Suppressor macrophage (primary cell): ENCODE measurements at places on chromosomes 3 and 15.

- DNase-seq = no peak
Measured at GRCh38 chr15:65666257-65666656, 44.5 kb downstream of the SLC24A1 start.

- DNase-seq = peak; percentile 3
Measured at GRCh38 chr15:79408041-79408440, 24.1 kb upstream of the MINAR1 start.

DNA sequence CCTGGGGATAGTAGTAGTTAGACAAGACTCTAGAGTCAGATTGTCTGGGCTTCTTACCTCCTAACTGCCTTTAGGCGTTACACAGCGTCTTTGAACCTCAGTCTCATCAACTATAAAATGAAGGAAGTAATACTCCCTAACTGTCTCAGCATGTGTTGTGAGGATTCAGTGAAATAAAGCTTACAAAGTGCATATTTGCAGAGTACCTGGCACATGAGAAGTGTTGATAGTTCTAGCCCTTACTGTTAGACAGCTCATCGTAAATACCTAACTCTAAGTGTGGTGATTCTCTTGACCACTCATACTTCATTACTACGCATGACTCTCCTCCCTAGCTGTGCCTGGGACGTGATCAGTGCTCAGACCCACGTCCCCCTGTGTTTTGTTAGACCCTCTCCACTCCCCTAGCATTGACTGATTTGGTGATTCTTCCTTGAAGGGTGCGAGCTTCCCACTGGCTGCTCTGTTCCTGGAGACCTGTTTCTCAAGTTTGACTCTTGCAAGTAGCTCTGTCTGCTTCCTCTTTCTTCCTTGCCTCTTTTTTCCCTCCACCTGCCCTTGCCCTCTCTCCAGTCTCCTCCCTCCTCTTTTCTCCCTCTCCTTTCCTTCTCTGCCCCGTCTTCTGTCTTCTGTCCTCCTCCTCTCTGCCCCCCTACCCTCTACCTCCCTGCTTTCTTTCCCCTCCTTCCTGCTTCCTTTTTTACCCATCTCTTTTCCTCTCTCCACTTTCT lies 124.2 kb downstream of the SLC25A26 start:
- DNase-seq = no peak

GRCh38 chr15:92159906-92160841 lies 233.5 kb upstream of the ST8SIA2 start:
- no peak for DNase-seq

DNA sequence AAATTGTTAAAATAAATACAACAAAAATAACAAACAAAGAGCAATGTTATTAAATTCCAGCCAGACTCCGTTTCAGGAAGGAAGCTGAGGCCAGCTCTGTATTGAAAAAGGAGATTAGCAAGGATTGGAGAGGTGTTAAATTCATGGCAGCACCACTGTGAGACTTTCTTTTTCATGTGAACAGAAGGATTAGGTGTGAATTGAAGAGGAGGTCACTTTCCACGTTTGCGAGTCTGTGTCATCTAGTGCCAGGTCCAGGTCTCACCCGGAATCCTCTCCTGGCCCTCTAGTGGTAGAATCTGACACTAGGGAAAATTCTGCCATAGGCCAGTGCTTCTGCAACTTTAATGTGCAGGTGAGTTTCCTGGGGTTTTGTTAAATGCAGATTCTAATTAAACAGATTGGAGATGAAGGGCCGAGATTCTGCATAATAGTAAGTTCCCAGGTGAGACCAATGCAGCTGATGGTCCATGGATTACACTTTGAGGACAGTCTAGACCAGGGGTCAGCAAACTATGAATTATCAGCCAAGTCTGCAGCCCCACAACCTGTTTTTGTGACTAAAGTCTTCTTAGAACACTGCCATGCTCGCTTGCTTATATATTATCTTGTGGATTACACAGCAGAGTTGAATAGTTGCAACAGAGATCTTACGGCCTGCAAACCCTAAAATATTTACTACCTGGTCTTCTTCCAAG lies 9.2 kb upstream of the SLC6A1 start:
- peak; percentile 54 for DNase-seq

DNA sequence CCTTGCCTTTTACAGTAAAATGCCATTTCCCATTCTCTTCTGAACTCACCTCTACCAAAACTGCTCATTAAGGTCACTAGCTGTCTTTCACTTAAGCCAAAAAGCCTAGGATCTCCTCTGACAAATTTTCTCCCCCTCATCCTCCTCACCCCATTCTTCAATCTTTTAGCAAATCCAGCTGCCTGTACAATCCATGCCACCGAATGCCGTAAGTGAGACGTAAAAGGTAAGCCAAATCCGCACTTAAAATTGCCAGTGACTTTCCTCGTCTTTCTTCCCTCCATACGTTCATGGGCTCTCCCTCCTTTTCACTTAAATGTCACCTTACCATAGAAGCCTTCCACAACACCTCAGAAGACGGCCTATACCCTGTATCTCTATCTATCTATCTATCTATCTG lies 13.8 kb downstream of the PSMD6 start:
- DNase-seq = no peak

- DNase-seq = no peak
Measured at GRCh38 chr3:168249205-168249549, 153.5 kb upstream of the GOLIM4 start.

GRCh38 chr3:13860001-13860400 lies 19.9 kb downstream of the WNT7A start:
- no peak for DNase-seq

DNA sequence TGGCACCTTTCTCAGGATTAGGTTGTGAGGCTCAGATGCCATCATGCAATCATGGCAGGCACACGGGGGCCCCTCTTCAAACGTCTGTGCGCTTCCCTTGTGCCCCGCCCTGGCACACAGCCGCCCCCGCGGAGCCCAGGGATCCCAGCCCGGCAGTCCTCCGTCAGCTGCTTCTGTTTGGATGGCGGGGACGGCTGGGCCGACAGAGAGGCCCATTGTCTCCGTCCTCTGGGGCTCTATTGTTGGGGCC lies 849 bp upstream of the HDAC11 start:
- DNase-seq = peak; percentile 85

DNA sequence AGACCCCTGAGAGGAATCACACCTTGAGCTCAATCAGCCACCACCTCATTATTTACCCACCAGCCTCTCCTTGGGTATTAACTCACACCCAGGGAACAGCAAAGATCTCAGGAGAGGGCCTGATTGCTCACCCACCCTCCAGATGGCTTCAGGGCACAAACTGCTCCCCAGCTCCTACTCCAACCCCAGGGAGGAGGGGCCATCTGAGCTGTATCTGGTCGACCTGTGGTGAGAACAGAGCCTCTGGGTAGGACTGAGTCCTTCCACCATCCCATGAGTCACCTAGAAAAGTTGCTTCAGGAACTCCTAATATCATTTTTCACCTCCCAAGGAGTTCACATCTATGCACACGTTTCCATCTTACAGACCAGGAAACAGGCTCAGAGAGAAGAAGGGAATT lies 44.8 kb upstream of the HES1 start:
- DNase-seq = no peak

DNA sequence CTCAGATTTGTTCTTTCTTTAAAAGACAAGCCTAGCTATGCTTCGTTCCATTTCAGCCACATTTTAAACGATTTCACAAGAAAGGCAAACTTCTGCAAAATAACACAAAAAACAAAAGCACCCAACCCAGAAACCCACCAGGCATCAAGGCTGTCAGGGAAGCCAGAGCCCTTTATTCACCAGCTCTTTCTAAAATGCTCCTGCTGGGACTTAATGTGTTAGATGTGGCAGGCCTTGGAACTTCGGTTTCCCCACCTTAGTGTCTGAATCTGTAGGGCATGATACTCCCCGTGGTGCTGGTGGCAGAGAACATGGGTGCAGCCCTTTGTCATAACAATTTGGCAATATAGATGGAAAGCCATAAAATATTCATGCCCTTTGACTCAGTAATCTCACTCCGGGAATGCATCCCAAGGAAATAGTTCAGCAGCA lies 56.8 kb upstream of the LCTL start:
- peak; percentile 34 for DNase-seq

GRCh38 chr15:41429003-41429890 lies 12.4 kb downstream of the RTF1 start:
- DNase-seq = no peak

GRCh38 chr3:71857956-71858355 lies 73.0 kb upstream of the PROK2 start:
- DNase-seq = peak; percentile 79

DNA sequence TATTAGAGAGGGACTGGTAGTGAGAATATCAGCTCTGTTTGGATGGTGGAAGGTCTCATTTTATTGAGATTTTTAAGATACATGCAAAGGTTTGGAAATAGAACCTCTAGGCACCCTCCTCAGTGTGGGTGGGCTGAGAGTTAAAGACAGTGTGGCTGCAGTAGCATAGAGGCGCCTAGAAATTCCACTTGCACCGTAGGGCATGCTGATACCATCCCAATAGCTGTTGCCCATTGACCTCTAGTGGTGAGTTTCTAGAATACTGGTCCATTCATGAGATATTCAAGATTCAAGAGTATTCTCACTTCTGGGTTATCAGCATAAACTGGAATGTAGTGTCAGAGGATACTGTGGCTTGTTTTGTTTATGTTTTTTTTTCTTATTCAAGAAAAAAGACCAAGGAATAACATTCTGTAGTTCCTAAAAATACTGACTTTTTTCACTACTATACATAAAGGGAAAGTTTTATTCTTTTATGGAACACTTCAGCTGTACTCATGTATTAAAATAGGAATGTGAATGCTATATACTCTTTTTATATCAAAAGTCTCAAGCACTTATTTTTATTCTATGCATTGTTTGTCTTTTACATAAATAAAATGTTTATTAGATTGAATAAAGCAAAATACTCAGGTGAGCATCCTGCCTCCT lies 87.2 kb downstream of the TGFBR2 start:
- DNase-seq = peak; percentile 55

- DNase-seq = no peak
Measured at GRCh38 chr3:27431116-27431515, 53.1 kb downstream of the SLC4A7 start.

DNA sequence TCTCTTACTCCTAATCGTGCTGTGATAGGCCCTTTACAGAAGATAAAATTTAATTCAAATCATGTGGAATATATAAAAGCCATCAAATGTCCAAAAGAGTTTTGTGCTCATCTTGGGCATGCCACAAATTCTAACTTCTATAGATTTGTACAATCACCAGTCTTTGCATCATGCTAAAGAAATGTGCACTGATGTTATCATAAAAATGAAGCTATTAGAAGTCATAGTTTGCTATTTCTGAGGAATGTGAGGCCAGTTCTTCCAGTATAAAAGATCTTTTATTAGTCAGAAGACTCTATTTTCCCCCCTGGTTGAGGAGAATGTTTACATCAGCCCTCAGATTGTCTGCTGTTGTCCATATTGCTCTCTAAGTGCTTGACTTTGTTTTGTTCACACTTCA lies 2.1 kb upstream of the ANXA2 start:
- DNase-seq = no peak

DNA sequence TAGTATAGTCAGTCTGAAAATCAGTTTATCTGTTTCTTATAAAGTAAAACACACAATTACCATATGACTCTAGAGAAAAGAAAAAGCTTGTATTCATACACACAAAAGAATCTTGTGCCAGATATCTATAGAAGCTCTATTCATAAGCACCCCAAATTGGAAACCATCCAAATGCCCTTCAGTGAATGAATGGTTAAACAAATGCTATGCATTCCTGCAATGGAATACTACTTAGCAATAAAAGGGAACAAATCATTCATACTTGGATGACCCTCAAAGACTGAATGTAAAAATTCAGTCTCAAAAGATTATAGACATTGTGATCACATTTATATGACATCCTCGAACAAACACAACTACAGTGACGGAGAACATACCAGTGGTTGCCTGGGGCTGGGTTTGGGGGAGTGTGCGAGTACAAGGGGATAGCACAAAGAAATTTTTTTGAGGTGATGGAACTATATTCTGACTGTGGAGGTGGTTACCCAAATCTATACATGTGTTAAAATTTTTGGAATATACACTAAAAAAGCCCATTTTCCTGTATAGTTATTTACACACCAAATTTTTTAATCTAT lies 680.6 kb downstream of the NTRK3 start:
- no peak for DNase-seq

GRCh38 chr3:8824238-8824637 lies 54.8 kb upstream of the OXTR start:
- DNase-seq = no peak

DNA sequence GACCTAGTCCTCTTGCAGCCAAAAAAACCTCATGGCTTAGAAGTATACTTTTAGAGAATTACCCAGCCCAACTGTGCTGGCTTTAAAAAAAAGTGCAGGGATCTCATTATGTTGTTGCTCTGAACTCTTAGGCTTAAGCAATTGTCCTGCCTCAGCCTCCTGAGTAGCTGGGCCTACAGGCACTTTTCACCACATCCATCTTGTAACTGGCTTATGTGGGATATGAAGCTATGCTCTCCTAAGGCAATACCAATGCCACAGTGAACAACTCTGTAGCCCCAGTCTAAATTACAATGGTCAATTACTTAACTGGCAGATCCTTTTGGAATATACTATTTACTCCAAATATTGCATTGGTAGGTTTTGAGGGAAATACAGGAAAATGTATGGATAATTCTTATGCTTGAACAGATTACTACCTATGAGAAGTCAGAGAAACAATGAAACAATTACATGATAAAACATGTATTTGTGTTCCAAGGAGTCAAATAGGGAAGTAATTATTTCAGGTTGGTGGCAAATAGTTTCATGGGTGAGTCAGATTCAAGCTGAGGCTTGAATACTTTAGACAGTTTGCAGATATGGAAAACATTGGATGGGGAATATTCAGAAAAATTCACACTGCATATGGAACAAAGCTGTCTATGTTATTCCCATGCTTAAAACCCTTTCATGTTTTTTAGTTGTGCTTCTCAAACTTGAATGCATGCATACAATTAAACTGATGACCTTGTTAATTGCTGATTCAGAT lies 34.6 kb upstream of the GPR149 start:
- no peak for DNase-seq

GRCh38 chr3:31546162-31546561 lies 13.4 kb downstream of the STT3B start:
- DNase-seq = peak; percentile 35

GRCh38 chr3:101950510-101950909 lies 101.2 kb downstream of the NFKBIZ start:
- no peak for DNase-seq

- DNase-seq = no peak
Measured at GRCh38 chr3:44965165-44965564, 10.8 kb downstream of the ZDHHC3 start.

DNA sequence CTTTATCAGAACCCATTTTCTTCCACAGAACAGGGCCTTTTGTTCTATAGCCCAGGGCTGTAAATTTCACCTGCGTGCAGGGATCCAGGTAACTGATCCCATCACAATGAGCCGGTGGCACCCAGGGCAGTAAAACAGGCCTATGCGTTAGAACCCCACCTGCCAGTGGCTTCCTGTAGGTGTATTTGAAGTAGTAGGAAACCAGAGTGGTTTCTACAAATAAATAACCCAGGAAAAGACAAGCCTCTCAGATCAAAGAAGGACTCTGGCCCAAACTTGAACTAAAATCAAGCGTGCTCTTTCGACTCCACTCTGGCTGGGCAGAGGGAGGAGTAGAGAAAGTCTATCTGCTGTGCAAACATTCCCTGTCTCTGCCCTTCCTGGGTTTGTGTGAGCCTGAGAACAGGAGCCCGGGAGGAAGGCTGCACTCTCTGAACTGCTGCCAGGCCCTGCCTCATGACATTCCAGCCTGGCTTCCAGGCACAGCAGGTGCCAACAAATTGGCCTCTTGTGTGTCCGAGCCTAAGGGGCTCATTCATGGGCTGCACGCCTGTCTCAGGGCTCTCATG lies 77.7 kb downstream of the CEMIP start:
- no peak for DNase-seq
